NCI-H460 (cell line): ENCODE measurements at places on chromosomes 6 and 20.

DNA sequence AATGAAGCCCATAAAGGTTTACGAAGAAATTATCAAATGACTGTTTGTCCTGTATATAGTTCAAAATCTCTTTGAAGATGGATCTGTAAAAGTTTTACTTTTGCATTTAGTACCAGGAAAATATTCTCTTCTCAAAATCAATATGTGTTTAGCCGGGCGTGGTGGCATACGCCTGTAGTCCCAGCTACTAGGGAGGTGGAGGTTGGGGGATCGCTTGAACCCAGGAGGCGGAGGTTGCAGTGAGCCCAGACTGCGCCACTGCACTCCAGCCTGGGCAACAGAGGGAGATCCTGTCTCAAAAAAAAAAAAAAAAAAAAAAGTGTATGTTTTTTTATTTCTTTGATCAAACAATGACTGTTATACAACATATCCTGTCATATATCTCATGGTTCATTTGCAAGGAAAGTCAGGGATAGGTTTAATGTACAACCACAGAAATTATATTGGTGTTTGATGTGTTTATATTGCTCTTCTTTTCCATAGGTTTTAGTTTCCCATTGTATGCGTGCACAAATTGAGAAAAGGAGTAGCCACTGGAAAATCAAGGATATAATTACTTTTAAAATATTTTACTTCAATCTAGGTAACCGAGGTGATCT, 40.1 kb downstream of the SOX4 start:
- DNase-seq, result no peak

GRCh38 chr6:163708466-163708865, 293.9 kb downstream of the QKI start:
- no peak for DNase-seq

GRCh38 chr20:38226553-38226952, 34.0 kb downstream of the KIAA1755 start:
- no peak for DNase-seq

GRCh38 chr20:23331450-23332350, 18.9 kb upstream of the NXT1 start:
- DNase-seq, result no peak
